ENCODE measurements at places on chromosomes 4 and X.

- no peak for DNase-seq
Measured at GRCh38 chr4:44279066-44279465, 169.5 kb downstream of the KCTD8 start.

DNA sequence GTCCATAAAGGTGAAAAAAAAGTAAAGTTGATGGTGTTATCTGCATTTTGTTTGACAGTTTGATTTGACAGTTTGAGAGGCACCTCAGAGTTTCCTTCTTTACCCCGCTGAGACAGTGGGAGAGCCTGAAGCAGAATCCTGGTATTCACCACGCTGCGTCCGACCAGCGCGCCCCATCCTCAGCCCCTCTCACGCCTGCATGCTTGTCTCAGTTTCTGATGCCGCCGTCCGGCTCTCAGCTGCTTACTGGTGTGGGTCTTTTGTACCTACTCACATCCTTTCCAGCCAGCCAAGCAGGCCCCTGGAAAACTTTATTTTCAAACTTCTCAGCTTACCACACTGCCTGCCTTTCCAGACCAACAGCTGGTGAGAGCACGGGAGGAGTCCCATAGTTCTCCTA is 175.2 kb downstream of the DCLK2 start:
- DNase-seq: no peak

GRCh38 chr4:20017777-20018115 is 234.0 kb upstream of the SLIT2 start:
- no peak for DNase-seq

GRCh38 chrX:78024349-78025059 is 55.1 kb upstream of the PGAM4 start:
- peak; percentile 1 for DNase-seq

GRCh38 chr4:74365761-74366160 is 816 bp downstream of the EREG start:
- DNase-seq: no peak

- DNase-seq: peak; percentile 18
Measured at GRCh38 chrX:17030580-17031270, 84.3 kb downstream of the REPS2 start.

DNA sequence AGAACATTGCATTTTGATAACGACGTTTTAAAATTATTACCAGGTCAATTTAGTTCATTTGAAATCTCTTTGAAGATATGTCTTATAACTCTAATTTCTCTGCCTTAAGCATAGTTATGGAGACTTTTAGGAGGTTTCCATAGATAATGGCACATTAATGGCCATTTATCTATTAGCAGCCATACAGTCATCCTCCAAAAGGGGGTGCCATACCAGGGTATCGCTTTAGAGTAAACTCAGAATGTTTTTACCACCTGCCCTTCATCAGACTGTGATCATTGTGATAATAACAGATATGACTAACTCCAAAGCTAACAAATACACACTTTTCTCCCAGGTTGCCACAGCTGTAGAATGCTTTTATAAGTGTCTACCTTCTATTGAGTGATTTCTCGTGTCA is 461.5 kb downstream of the FSTL5 start:
- no peak for DNase-seq

DNA sequence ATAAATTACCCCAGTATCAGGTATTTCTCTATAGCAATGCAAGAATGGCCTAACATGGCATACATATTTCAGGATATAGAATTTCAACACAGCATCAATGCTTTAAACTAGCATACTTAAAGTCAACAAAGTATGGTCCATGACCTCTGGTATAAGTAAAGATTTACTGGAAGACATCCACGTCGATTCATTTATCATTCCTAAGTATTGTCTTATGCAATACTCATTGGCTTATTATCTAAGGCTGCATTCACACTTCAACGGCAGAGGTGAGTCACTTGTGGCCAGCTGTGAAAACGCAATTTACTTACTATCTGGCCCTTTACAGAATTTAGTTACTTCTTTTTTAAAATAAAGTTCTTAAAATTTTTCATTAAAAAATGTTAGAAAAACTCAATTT is 42.6 kb downstream of the ADGRA3 start:
- DNase-seq: peak; percentile 23

GRCh38 chrX:139823806-139824205 is 109.0 kb downstream of the ATP11C start:
- DNase-seq: no peak

GRCh38 chr4:124266721-124267120 is 445.8 kb downstream of the ANKRD50 start:
- DNase-seq: no peak

DNA sequence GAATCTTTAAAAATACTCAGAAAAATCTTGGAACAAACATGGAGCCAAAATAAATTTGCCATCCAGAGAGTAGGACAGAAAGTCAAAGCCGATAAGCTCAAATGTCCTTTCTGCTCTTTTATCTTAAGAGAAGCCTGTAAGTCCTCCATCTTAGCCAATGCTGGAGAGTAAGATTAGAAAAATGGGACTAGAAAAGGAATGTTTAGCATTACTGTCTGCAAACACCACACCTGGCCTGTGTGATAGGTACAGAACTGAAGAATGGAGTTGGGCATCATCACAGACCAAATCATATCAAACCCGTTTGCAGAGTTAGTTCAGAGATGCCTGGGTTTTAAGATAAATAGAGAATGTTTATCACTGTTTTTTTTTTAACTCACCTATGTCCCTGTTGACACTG is 10.5 kb upstream of the SLC39A8 start:
- DNase-seq: no peak

- no peak for DNase-seq
Measured at GRCh38 chr4:165294907-165295306, 32.6 kb upstream of the MSMO1 start.
